Activated CD8-positive, alpha-beta memory T cell treated with anti-CD3 and anti-CD28 coated beads for 4 hours (primary cell): ENCODE measurements at places on chromosomes 12 and 14.

DNA sequence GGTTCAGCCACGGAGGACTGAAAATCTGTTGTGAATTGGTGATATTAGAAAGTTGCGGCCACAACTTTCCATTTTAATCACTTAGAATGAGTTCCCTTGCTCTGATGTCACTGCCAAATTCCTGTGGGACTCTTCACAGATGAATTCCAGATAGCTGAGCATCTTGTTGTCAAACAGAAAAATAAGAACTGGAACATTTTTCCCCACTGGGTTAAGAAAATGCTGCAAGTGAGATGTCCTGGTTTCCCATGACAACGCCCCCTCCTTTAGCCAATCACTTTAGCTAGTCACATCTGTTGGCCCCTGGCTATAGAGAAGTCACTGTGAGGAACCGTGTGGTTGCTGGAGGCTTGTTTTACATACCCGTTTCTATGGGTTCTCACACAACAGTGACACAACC is 135.9 kb downstream of the KTN1 start:
- no peak for DNase-seq

DNA sequence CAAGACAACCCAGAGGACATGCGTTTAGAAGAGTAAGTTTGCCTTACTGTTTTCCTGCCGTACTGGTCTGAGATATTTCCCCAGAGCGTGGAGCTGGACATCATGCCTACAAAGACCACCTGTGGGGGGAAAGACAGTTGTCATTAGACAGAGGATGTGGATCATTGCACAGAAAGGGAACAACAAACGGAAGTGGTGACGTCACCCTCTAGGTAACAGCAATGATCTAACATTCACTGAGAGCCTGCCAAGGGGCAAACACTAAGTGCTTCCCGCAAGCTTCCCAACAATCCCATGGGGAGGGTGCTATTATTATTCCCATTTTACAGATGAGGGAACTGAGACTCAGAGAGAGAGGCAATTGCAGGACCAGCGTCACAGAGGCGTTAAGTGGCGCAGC is 48.5 kb downstream of the SVOP start:
- no peak for DNase-seq

DNA sequence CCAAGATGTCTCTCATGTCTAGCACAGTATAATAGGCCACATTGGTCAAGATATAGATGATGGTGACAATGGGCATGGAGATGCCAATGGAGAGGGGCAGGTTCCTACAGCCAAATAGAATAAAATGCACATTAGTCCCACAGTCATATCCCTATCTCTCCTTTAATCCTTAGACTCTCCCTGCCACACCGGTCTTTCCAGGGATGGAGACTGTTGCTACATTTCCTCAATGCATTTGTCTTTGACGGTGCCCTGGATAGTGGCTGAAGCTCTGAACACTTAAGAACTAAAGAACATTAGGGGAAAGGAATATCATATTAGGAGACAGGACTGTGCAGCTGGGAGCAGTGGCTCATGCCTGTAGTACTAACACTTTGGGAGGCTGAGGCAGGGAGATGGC is 9.7 kb downstream of the OXA1L start:
- no peak for DNase-seq

- DNase-seq: no peak
Observed at GRCh38 chr12:53071591-53072551, 7.3 kb downstream of the SPRYD3 start.

DNA sequence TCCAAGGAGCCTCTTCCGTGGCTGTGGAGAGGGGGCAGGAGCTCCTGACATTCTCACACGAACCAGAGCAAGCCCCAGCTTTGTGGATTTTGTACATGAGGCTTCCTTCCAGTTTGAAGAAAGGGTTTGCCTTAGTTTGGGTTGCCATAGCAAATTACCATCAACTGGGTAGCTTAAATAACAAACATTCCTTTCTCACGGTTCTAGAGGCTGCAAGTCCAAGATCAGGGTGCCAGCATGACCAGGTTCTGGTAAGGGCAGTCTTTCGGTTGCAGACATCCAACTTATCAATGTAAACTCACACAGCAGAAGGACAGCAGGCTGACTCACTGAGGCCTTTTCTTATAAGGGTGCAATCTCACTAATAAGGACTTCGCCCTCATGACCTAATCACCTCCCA is 25.9 kb upstream of the STAB2 start:
- no peak for DNase-seq

DNA sequence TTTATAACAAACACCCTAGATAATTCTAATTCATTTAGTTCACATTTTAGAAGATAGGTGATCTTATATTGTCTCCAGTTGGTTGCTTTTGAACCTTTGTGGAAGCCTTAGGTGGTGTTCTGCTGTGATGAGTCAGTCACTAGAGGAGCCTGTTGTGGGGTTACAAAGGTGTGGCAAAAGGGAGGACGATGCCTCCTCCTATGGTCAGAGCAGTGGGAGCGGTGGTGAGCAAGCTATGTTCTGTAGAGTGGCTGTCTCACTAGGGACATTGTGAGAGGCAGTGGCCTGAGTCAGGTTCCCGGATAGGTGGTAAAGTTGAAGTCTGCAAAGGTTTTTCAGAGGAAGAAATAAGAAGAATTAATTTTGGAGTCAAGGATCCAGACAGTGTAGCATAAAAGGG is 71.6 kb upstream of the USP44 start:
- DNase-seq: no peak

- no peak for DNase-seq
Observed at GRCh38 chr12:85299053-85299452, 19.0 kb downstream of the ALX1 start.
